ENCODE measurements at places on chromosomes 6 and 20. TPM values are rescaled to one million over a fixed set of nuclear protein-coding genes. Genes with fewer than 3 reads are reported as not detected.

DNA sequence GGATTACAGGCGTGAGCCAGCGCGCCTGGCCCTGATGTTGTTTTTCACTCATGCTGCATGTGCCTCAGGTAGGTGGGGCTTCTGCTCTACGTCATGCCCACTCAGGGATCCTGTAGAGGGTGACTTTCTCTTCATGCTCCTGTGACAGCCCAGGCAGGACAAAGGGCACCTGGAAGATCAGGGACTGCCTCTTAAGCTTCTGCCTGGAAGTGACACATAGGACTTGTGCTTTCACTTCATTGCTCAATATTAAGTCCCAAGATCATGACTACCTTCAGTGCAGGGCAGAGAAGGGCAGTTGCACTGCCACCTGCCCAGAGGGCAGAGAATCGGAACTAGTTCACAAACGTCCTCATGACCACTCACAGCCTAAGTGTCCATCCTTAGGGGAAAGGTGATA lies 249.5 kb upstream of the SULF2 start:
- no peak for DNase-seq

GRCh38 chr20:39822667-39823066 lies 860.5 kb downstream of the DHX35 start:
- no peak for DNase-seq

DNA sequence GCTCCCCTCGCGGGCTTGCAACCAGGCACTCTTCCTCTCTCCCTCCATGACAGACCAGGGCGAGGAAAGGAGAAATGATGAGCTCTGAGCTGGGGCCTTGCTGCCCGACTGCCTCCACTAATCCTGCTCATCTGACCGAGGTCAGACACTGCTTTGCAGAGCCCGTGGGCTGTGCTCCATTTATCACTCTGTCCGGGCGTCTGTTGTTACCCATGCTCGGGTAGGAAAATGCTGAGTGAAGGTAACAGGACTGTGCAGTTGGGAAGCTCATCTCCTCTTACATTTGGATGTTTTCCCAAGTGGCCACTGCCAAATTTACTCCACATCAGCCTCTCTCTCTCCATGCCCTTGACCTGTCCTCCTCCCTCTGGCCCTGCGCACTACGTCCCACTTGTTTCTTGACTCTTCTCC lies 14.6 kb downstream of the RPS6KA2 start:
- no peak for DNase-seq

PPP2R5D gene
- 34.8 TPM for total RNA-seq

GRCh38 chr6:4801491-4802110 lies 25.4 kb downstream of the CDYL start:
- DNase-seq, result no peak

AHCY gene
- total RNA-seq, result 28.3 TPM

GRCh38 chr6:68978411-68978810 lies 343.3 kb downstream of the ADGRB3 start:
- no peak for DNase-seq

MYH7B gene
- total RNA-seq, result 0.76 TPM

GRCh38 chr6:54244430-54244829 lies 63.8 kb upstream of the TINAG start:
- no peak for DNase-seq

GRCh38 chr6:138682704-138683527 lies 90.7 kb upstream of the CCDC28A start:
- DNase-seq, result no peak

DNA sequence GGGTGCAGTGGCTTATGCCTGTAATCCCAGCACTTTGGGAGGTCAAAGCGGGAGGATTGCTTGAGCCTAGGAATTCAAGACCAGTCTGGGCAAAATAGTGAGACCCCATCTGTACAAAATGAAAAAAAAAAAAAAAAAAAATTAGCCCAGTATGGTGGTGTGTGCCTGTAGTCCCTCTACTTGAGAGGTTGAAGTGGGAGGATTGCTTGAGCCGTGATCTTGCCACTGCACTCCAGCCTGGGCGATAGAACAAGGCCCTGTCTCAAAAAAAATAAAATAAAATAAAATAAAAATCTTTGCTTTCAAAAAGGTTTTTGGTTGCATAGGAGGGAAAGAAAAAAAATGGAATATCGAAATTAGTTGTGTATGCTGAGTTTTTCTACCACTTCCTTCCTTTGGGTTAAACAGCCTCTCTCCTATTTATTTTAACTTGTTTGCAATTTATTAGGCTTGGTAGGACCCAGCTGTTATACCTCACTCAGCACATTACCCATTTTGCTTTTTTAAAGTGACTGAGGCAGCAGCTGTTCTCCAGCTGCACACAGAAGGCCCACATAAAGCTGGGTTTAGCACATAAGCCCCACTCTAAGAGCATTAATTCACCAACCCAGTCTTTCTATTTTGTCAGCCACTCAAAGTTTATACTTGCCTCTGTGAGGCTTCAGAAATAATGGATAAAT lies 152.3 kb downstream of the ZFAND3 start:
- no peak for DNase-seq

DNA sequence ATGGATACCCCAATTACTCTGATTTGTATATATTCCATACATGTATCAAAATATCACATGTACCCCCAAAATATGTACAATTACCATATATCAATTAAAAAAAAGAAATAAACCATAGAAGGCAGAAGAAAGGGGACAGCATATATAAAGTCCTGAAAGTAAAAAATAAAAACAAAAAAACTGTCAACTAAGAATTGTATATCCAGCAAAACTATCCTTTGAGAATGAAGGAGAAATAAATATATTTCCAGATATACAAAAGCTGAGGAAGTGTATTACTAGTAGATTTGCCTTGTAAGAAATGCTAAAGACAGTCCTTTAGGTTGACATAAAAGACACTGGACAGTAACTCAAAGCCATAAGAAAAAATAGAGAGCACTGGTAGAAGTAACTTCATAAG lies 9.3 kb upstream of the RIPOR2 start:
- no peak for DNase-seq

- DNase-seq, result no peak
Measured at GRCh38 chr6:51386347-51386836, 567.7 kb downstream of the TFAP2B start.

LHFPL5 gene
- not detected for total RNA-seq

GRCh38 chr6:12271997-12272396 lies 18.2 kb upstream of the EDN1 start:
- DNase-seq, result no peak

TMEM170B gene
- total RNA-seq, result 2.1 TPM

GRCh38 chr6:163186527-163186926 lies 228.0 kb upstream of the QKI start:
- no peak for DNase-seq

COL9A1 gene
- total RNA-seq, result not detected

NKX2-2 gene
- total RNA-seq, result not detected

GRCh38 chr20:24953621-24954133 lies 4.6 kb downstream of the CST7 start:
- DNase-seq, result peak; percentile 37

DNA sequence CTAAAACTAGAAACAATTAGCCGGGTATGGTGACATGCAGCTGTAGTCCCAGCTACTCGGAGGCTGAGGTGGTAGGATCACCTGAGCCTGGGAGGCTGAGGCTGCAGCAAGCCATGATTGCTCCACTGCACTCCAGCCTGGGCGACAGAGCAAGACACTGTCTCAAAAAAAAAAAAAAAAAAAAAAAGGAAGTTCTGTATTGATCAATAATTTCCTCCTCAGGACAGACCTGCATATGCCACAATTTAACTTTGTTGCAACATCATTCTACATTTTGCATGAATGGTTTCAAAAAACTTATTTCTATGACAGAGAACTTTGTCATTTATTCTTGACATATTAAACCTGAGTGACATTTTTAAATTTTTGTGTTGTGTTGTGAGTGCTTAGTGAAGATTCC lies 5.5 kb downstream of the DNAJC5 start:
- no peak for DNase-seq

DNA sequence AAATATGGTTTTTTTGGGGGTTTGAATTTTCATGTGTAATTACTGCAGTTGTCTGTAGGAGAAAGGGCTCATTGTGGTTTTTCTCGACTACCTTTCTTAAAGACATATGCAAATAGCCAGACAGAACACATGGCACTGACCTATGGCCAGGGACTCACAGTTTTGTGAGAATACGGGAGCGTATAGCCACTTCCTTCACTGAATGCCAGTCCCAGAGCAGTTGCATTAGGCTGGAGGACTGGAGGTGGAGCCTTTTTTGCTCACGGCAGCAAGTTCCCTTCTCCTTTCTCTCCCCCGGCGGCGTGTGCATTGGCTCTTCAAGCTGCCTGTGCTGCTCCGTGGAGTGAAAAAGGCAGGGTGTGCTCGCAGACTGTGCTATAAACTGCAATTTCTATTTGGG lies 114.9 kb downstream of the AKAP7 start:
- DNase-seq, result peak; percentile 12

- DNase-seq, result no peak
Measured at GRCh38 chr6:111445861-111446267, 37.2 kb downstream of the REV3L start.

GRCh38 chr6:141977782-141978181 lies 154.9 kb upstream of the GJE1 start:
- DNase-seq, result no peak

GRM4 gene
- 0.22 TPM for total RNA-seq

Data from T-cell (primary cell).